GM19239 (cell line): ENCODE measurements at places on chromosomes 13 and 19.

GRCh38 chr13:43223216-43223615, 199.8 kb downstream of the DNAJC15 start:
- DNase-seq: no peak

DNA sequence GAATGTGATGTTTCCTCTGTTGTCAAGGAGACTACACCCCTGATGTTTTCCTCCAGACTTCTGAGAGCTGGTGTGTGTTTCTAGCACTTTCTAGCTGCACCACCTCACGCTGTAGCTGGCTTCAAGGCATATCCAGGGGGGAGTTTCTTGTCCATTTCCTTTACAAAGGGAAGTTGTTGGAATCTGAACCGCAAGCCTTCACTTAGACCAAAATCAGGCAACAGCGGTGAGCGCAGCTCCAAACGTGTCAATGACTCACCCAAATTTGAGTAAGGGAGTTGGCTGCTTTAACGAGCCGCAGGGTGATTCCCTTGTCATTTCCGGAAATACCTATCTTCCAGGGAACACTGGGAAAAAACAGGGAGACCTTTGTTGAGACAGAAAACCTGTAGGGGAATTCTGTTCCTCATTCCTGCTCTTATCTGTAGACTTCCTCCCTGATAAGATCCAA, 2.5 kb downstream of the LDLR start:
- no peak for DNase-seq

- no peak for DNase-seq
Measured at GRCh38 chr19:56139847-56140582, 1.1 kb upstream of the ZNF444 start.

GRCh38 chr19:38252385-38252784, 3.8 kb downstream of the PPP1R14A start:
- no peak for DNase-seq

GRCh38 chr13:65400702-65401101, 1829.4 kb downstream of the PCDH9 start:
- DNase-seq: no peak

DNA sequence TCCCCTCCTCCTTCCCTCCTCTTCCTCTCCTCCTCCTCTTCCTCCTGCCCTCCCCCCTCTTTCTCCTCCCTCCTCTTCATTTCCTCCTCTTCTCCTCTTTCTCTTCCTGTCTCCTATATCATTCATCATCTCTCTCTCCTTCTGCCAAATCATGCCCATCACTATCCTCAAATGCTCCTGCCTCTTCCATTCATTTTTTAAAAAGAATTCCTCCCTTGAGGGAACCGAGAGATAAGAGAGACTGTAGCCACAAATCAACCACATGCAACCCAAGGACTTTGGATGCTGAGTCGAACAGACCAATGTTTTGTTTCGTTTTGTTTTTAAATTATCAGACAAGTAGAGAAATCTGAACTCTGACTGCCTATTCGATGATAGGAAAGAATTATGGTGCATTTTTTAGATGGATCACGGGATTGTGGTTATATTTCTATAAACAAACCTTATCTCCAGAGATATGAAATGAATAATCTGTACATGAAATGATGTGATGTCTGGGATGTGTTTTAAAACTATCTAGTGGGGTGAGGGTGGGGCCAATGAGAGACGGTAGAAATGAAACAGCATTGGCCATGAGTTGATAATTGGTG, 9.5 kb upstream of the ZNF541 start:
- DNase-seq: no peak

- DNase-seq: no peak
Measured at GRCh38 chr19:43486412-43486811, 18.1 kb downstream of the PHLDB3 start.

DNA sequence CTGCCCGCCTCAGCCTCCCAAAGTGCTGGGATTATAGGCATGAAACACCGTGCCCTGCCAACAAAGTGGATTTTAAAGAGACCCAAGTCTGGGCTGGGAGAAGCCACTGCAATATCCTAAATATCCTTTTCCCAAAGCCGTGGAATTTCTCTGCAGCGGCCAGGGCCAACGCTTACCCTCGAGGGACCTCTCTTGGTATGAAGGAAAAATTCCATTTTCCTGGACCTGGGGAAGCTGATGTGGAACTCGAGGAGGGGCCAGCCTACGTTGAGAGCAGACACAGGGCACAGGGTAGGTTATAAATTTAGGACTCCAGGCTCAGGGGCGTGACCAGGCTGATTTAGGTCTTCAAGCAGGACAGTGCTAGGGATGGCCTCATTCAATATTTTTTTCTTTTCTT, 17.7 kb upstream of the UPF1 start:
- DNase-seq: no peak

DNA sequence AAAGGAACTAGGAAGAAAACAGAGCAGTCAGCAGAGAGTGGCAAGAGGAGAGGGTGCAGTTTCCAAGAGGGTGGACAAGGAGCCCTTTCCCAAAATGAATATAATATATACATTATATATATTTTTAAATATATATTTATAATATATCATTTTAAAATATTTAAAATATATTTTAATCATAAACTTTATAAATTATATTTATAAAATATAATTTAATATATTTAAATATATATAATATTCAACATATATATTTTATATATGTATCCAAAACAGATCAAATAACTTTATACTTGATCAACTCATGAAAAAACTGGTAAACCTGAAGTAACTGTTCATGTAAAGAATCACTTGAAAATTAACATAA, 328.6 kb downstream of the MYO16 start:
- no peak for DNase-seq

- DNase-seq: no peak
Measured at GRCh38 chr13:83423381-83423780, 458.9 kb downstream of the SLITRK1 start.

DNA sequence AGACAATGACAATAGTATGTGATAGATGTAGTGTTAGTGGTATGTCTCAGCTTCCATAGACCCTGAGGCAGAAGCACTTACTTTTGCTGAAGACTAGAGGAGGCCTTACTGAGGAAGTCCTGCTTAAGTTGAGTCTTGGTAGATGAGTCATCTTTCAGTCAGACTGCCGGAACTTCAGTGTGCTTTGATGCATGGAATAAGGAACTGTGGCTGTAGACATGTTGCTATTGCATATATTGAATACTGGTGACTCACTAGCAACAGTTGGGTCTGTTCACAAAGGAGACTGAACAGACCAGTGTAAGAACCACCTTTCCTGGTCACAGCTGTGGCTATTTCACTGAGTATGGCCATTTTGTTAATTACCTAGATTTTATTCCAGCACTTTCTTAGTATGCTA, 1000.6 kb downstream of the OLFM4 start:
- DNase-seq: peak; percentile 3

GRCh38 chr19:46411088-46411924, 2.1 kb downstream of the CCDC8 start:
- no peak for DNase-seq

- DNase-seq: no peak
Measured at GRCh38 chr13:37385248-37385647, 213.3 kb downstream of the POSTN start.

- no peak for DNase-seq
Measured at GRCh38 chr13:21240586-21240985, 64.1 kb downstream of the MRPL57 start.

DNA sequence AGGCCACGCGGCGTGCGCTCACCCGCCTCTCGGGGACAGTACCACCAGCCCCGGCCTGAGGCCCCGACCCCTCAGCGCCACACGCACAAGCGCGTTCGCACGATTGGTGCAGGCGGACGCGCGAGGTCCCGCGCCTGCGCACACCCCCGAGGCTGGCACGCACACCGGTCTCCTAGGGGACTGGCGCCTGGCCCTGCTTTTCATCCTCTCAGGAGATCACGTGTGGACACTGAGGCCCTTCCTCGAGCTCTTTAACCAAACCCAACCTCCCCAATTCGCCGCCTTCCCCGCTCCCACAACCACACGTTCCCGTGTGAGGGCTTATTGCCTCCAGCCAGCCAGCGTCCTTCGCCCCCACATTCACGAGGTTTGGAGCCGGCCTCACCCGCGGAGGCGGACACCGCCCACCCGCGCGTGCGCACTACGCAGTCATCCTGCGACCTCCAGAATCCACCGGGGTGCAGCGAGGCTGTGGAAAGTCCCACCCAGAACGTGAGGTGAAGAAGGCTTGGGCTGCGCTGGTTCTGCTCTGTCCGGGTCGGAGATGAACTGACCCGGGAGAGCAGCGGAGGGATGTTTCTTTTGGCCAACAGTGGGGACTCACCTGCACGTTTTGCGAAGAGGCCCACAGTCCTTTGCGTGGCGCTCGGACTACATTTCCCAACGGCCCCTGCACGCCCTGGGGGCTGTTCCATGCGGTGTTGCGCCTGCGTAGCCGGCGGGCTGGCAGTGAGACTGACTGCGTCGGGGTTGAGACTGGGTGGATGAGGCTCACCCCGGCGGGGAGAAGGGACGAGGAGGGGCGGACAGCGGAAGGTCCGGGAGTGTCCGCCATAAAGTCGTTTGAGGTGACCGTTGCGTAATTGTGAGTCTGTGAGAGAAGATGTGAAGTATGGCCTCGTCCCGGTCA, 539 bp upstream of the ZNF667 start:
- DNase-seq: no peak

DNA sequence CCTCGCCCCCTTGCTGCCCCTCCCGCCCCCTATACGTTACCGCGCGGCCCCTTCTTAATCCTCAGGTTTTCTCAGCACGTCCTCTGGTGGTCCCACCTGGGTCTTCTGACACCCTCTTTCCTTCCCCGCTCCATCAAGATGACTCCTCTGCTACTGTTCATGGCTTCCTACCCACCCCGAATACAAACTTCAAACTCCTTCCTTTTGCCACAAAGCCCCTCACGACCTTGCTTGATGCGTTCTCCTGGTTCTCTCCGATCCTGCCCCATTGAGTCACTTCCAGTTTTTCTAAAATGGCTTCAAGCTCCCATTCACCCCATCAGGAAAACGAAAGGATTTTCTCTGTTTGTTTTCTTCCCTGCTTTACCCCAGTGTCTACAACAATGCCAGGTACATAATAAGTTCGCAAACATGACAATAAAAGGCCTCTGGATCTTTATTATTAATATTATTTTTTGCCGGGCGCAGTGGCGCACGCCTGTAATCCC, 734 bp upstream of the SERTAD3 start:
- no peak for DNase-seq

DNA sequence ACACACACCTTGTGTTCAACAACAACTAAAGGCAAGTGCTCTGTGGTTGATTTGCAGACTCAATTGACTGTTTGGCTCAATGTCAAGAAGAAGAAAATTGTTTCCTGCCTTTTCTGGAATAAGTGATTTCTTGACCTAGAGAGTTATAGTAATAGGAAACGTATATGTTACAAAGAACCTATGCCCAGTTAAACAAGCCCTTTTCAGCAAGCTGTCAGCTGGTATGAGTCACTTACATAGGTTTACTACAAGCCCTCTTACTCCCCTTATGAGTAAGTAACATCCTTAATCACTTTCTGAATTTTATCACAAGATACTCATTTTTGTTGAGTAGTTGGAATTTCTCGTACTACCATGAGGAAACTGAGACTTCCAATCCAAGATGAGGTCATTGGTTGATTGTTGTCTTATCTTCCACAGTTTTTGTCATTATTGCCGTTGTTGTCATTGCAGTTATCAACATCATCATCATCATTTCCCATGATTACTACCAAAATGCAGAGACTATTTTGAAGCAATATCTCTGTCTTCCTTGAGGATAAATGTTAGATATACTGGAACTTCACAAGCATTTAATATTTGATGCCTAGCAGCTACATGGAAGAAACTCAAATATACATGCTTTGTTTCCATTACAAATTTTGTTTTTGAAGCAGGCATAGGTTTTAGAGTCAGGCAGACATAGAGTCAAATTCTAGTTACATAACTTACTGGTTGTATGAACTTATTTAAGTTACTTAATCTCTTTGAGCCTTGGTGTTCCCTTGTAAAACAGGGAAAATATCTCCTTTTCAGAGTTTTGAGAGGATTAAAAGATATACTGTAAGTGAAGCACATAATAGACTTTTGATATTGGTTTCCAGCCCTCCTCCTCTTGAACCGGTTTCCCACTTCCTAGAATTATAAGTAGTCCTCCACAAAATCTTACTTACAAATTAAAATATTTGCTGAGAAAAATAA, 106.0 kb downstream of the RAP2A start:
- no peak for DNase-seq

GRCh38 chr13:34747507-34747906, 194.6 kb upstream of the NBEA start:
- DNase-seq: no peak

GRCh38 chr19:17950310-17951156, 16.4 kb upstream of the KCNN1 start:
- DNase-seq: no peak

GRCh38 chr19:52638601-52639000, 446 bp upstream of the ZNF83 start:
- no peak for DNase-seq

- DNase-seq: no peak
Measured at GRCh38 chr13:97561182-97561581, 127.2 kb downstream of the RAP2A start.

- no peak for DNase-seq
Measured at GRCh38 chr19:43752287-43752875, 2.4 kb downstream of the SMG9 start.

- no peak for DNase-seq
Measured at GRCh38 chr19:35110974-35111373, 4.6 kb upstream of the FXYD3 start.

DNA sequence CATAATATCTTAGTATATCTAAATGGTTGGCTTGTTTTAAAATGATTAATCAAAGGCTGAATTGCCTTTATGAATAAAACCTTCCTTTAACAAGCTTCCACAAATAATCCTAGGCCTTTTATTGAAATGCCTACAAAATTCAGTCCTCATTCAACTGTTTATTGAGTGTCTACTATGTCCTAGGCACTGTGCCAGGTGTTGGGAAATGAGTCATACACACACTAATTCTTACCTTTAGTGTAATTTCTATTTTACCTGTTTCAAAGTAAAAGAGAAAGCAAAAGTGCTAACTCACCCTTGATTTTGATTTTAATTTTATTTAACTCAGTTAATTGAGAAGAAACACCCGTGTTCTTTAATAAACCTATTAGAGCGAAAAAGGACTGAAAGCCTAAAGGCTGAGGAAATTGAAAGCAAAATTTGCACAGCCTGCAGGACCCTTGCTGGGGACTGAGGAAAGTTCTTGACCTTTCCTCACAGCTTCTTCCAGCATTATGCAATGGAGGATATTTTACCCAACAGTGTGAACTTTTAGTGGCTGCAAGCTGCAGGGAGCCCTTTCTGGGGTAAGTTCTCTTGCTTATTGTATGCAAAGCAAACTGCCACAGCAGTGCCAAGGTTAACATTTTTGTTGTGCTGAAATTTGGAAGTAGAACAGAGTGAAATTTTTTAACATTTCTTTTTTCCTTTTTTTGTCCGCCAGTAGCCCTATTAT, 83.1 kb downstream of the B3GLCT start:
- DNase-seq: no peak

GRCh38 chr13:33932769-33933406, 114.9 kb downstream of the RFC3 start:
- DNase-seq: no peak

GRCh38 chr13:21077076-21077787, 15.8 kb upstream of the LATS2 start:
- no peak for DNase-seq

- peak; percentile 19 for DNase-seq
Measured at GRCh38 chr13:40116008-40116407, 460.5 kb downstream of the COG6 start.
